ENCODE measurements at places on chromosomes 11 and 22.
A peak's percentile ranks its signal among the peaks of the same experiment; 100 is the strongest.

DNA sequence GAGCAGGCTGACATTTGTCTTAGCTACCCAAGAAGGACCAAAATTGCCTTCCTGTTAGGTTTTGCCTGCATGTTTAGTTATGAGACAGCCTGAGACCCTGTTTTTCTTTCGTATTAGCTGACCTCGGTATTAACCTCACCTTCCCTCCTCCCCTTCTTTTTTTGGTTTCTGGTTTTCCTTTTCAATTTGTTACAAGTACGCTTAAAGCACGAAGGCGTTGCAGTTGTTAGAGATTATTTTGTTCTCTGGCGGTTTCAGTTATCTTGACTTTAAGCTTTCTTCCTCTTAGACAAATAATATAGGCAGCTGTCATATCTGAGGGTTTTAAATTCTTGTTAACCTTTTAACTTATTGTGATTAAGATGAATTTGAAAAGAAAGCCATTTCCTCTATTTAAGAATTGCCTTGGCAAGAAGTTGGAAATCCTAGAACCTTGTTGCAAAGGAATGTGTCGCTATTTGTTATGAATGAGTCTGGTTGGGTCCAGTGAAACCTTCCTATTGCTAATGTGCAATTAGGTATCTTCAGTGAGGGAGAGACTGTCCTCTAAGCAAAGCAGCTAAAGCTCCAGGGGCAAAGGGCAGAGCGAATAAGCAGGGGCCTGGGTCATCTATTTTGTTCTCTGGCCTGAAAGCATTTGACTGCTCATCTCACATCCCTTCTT lies 45.7 kb downstream of the PACS1 start:
- DNase-seq: no peak

GRCh38 chr22:41931701-41932269 lies 5.2 kb upstream of the TNFRSF13C start:
- no peak for DNase-seq

- no peak for DNase-seq
Observed at GRCh38 chr22:45769569-45770210, 98.1 kb downstream of the ATXN10 start.

- no peak for DNase-seq
Observed at GRCh38 chr11:789943-790342, at the start of gene CEND1. CEND1 (minus strand) TSS chr11:790090; CDS start chr11:788576, 1,514 bp downstream.

DNA sequence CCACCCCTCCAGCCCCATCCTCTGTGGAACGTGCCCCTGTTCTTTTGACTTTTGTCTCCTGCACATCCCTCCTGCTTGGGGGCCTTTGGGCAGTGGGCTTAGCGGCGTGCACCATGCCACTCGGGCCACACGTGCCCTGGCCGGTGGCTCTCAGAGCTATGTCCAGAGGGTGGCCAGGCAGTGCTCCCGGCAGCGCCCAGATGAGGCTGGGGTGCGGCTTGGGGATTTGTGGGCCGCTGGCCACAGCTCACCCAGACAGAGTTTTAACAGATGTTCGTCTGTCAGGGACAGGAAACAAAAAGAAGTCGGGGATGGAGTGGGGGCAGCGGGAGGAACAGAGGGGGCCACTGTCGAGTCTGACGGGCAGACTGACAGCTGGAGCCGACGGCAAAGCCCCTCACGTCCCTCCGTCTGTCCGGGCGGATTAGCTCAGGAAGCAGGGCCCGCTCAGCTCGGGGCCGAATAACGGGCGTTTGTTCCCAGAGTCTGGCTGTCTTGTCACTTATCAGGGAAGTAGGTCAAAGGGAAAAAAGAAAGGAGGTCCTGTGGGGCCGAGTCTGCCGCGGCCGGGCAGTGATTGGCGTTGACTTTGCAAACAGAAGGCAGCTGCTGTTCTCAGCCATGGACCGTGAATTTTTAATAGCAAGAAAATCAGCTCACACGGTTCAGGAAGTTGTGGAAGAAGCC lies 61.6 kb downstream of the LRP5 start:
- no peak for DNase-seq

GRCh38 chr11:81916451-81916850 lies 817.2 kb downstream of the FAM181B start:
- DNase-seq: no peak

- DNase-seq: no peak
Observed at GRCh38 chr11:66133216-66133775, 63.2 kb downstream of the PACS1 start.

GRCh38 chr11:1044160-1044559 lies 7.6 kb upstream of the MUC6 start:
- no peak for DNase-seq

GRCh38 chr22:36753120-36753802 lies 22.7 kb downstream of the IFT27 start:
- no peak for DNase-seq

- DNase-seq: peak; percentile 28
Observed at GRCh38 chr22:40044870-40045834, 50.4 kb downstream of the FAM83F start.

GRCh38 chr11:66741153-66741552 lies 12.1 kb upstream of the SPTBN2 start:
- no peak for DNase-seq

DNA sequence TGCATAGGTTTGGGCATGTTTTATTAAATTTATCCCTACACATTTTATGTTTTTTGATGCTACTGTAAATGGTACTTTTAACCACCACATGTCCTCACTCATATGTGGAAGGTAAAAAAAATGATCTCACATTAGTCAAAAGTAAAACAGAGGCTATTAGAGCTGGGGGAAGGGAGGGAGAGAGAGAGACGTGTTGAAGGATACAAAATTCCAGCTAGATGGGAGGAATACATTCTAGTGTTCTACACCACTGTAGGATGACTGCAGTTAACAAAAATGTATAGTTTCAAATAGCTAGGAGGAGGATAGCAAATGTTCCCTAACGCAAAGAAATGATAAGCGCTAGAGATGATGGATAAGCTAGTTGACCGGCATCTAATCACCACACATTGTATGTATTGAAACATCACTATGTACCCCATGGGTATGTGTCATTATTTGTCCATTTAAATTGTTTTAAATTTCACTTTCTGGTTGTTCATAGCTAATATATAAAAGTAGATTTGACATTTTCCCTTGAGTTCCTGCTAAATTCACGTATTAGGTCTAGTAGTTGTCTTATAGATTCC lies 9.9 kb upstream of the GNB1L start:
- DNase-seq: no peak

DNA sequence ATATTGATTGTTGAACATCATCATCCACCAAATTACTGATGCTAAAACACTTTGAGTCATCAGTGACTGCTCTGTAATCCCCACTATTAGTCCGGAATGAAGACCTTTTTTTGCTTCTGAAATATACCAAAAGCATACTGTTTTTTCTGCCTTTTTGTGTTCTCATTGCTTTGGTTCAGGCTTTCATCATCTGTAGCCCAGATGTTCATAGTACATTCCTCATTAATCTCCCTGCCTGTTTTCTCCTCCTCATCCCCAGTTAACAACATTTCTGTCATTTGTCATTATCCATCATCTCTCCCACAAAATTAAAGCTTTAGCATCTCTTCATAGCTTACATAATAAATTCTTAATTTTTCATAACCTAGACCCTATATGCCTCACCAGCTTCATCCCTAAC lies 9.2 kb downstream of the CEP57 start:
- no peak for DNase-seq

DNA sequence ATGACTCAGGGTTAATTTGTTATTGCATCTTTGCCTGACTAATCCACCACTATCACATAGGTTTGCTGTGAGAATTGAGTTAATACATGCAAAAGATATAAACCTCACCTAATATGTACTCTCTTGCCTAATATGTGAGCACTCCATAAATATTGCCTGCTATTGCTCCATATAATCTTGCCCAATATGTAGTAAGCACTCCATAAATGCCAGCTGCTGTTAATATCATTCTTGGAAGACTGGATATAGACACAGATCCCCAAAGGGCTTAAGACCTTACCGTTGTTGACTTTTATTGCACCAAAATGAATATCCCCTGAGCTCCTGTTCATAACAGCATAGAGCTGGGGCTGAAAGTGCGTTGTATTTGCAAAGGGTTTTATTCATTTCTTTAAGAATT lies 27.0 kb upstream of the LRRC55 start:
- no peak for DNase-seq
